ENCODE measurements at places on chromosomes 1 and 21.

DNA sequence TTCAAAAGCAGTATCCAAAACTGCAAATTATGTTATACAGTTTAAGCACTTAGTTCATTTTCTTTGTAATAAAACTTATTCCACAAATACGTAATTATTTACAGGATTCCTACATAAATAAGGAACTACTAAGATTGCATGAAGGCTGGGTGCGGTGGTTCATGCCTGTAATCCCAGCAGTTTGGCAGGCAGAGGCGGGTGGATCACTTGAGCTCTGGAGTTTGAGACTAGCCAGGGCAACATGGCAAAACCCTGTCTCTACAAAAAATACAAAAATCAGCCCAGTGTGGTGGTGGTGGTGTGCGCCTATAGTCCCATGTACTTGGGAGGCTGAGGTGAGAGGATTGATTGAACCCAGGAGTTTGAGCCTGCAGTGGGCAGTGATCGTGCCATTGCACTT lies 69.3 kb downstream of the POU2F1 start:
- DNase-seq: no peak

DNA sequence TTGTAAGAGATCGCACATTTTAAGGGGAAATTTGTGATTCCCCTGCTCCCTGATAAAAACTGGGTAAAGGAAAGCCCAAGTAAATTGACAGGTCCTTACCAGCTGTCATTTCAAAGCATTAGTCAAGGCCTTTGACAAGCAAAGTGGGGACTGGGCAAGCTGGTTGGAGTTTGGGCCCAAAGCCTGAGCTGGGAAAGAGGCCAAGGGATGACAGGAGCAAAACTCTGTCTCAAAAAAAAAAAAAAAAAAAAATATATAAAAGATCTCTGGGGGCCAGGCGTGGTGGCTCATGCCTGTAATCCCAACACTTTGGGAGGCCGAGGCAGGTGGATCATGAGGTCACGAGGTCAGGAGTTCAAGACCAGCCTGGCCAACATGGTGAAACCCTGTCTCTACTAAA lies 36.9 kb downstream of the SLC2A1 start:
- DNase-seq: no peak

- DNase-seq: no peak
Observed at GRCh38 chr1:214444182-214444939, 107.0 kb downstream of the PTPN14 start.

GRCh38 chr1:173603056-173603591 lies at the start of gene SLC9C2:
SLC9C2 (minus strand) TSS chr1:173603072; CDS start chr1:173601776, 1,296 bp downstream.
- DNase-seq: no peak

DNA sequence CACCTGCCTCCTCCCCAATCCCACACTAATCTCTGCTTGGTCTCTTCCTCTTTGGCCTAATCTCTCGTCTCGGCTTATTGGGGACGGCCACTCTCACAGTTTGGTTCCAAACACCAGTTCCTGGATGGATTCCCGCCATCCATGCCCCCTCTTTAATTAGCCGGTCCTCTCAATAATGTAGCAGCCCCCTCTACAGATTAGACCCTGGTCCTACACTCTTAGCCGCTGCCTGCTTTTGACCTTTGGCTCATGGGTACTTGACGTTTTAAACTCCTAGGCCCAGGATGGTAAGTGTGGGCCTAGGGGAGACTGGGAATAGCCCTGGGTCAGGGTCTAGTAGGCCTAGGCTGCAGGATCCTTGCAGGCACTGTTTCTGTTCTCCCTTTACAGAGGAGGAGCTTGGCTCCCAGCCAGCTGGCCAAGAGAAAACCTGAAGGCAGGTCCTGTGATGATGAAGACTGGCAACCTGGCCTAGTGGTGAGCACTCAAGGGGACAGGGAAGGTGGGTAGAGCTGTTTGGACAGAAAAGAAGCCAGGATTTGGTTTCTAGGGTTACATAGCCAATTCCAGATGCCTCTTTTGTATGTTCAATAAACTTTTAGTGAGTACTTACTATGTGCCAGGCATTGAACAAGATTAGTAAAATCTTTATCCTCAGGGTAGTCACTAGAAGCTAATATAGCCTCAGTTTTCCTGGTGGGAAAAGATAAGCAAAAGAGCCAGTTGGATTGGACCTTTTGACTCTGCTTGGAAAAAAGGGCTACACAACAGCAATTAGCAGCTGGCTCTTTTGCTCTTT lies 758 bp downstream of the RAD54L start:
- DNase-seq: no peak

DNA sequence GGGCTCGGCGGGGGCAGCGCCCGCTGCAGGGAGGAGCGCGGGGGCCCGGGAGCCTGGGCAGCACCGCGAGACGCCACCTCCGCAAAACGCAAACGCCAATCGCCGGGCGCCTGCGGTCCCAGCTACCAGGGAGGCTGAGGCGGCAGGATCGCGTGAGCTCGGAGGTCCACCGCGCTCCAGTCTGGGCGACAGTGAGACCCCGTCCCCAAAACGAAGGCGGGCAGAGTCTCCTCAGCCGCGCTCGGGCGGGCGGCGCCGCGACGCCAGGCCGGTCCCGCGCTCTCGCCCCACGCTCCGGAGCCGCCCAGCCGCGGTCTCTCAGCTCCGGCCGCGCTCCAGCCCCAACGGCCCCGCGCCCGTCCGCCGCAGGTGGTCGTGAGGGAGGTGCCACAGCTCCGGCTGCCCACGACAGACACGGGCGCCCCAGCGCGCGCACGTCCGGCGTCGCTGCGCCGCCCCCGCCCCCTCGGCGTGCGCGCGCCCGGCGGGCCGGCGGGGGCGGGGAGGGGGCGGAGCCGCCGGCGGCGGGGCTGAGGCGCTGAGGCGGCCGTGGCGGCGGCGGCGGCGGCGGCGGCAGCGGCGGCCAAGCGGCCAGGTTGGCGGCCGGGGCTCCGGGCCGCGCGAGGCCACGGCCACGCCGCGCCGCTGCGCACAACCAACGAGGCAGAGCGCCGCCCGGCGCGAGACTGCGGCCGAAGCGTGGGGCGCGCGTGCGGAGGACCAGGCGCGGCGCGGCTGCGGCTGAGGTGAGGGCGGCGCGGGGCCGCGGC lies at the start of gene ADARB1:
ADARB1 (plus strand) TSS at position 533 of the 770 bp plus-strand sequence. CDS start 97,077 bp downstream, outside the sequence.
- peak; percentile 35 for DNase-seq

- DNase-seq: no peak
Observed at GRCh38 chr21:36029309-36029708, 31.0 kb downstream of the SETD4 start.

Data from activated CD4-positive, alpha-beta T cell treated with anti-CD3 and anti-CD28 coated beads, Interleukin-2, amount 50 U/mL, for 4 hours (primary cell).